ENCODE measurements at places on chromosomes 3 and 15. TPM values are rescaled to one million over a fixed set of nuclear protein-coding genes. Genes with fewer than 3 reads are reported as not detected.

GOLGA6L6 gene
- total RNA-seq = not detected

TBL1XR1 gene
- total RNA-seq = 138 TPM

LARP6 gene
- total RNA-seq = not detected

CCR9 gene
- 0.76 TPM for total RNA-seq

CSTA gene
- total RNA-seq = not detected

KCNMB2 gene
- total RNA-seq = not detected

PRR23E gene
- not detected for total RNA-seq

ADGRG7 gene
- total RNA-seq = not detected

CADPS gene
- 0.22 TPM for total RNA-seq

OR5K2 gene
- not detected for total RNA-seq

GOLGA6D gene
- total RNA-seq = not detected

CELSR3 gene
- 2.5 TPM for total RNA-seq

MAP3K13 gene
- total RNA-seq = 10.9 TPM

SLC12A8 gene
- 0.95 TPM for total RNA-seq

GPR160 gene
- 17.7 TPM for total RNA-seq

CD200R1 gene
- total RNA-seq = 4.4 TPM

LEO1 gene
- total RNA-seq = 19.1 TPM

HTR3D gene
- total RNA-seq = not detected

CXCR6 gene
- total RNA-seq = not detected

APOD gene
- 0.41 TPM for total RNA-seq

CAMK1 gene
- total RNA-seq = 0.57 TPM

Data from B cell (primary cell).